ENCODE measurements at places on chromosomes 13 and 19.

- no peak overlapping the region for H3K27ac ChIP-seq
- H3K27me3 ChIP-seq: no peaks in the 10 kb centered on the region
- no peak for DNase-seq
- no peaks in the 10 kb centered on the region for H3K4me1 ChIP-seq
Observed at GRCh38 chr19:38411041-38411712, 8.3 kb downstream of the FAM98C start.

GRCh38 chr13:27128825-27129627 lies 42.6 kb downstream of the USP12 start:
- no peak for DNase-seq
- H3K27me3 ChIP-seq: no peaks in the 10 kb centered on the region
- H3K4me1 ChIP-seq: peaks cover 88% of the 10 kb centered on the region
- peak overlapping the region; percentile 12 for H3K4me3 ChIP-seq
- H3K36me3 ChIP-seq: peaks cover 62% of the 10 kb centered on the region

GRCh38 chr13:80001510-80001842 lies 339.4 kb downstream of the SPRY2 start:
- no peaks in the 10 kb centered on the region for H3K36me3 ChIP-seq
- no peak for DNase-seq
- no peak overlapping the region for H3K27ac ChIP-seq
- no peak overlapping the region for H3K4me3 ChIP-seq
- no peaks in the 10 kb centered on the region for H3K27me3 ChIP-seq

- H3K4me1 ChIP-seq: no peaks in the 10 kb centered on the region
- H3K27me3 ChIP-seq: peaks cover 27% of the 10 kb centered on the region
- DNase-seq: no peak
- no peak overlapping the region for H3K4me3 ChIP-seq
- no peaks in the 10 kb centered on the region for H3K36me3 ChIP-seq
Observed at GRCh38 chr13:47004540-47004939, 107.7 kb upstream of the HTR2A start.

DNA sequence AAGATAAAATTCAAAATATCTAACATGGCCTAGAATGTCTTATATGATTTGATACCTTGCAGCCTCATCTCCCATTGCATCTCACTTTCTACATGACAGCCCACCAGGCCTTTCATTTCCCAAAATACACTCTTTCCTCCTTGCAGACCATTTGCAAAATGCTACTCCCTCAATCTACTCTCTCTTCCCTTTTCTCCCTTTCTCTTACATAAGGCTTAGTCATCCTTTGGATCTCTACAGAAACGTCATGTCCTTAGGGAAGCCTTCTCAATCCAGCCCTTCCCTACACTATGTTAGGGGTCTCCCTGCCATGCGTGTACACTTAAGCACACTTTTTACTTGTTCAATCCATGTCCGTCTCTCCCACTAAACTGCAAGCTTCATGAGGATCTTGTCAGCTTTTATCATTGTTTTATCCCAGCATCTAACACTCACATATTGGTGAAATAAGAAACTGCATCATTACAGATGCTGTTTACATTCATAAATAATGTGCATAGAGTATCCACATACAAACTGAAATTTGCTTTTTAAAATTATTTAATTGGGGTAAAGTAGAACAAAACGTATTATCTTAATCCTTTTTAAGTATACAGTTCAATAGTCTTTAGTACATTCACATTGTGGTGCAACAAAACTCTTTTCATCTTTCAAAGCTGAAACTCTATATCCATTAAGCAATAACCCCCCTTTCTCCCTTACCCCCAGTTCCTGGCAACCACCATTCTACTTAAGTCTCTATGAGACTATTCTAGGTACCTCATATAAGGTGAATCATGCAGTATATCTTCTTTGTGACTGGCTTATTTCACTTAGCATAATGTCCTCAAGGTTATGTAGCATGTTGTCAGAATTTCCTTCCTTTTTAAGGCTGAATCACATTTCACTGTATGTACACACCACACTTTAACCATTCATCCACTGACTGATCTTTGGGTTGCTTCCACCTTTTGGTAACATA lies 11.5 kb upstream of the WBP4 start:
- peaks cover 44% of the 10 kb centered on the region for H3K4me1 ChIP-seq
- no peaks in the 10 kb centered on the region for H3K27me3 ChIP-seq
- no peak overlapping the region for H3K4me3 ChIP-seq
- no peak for DNase-seq
- H3K27ac ChIP-seq: peak overlapping the region; percentile 19

DNA sequence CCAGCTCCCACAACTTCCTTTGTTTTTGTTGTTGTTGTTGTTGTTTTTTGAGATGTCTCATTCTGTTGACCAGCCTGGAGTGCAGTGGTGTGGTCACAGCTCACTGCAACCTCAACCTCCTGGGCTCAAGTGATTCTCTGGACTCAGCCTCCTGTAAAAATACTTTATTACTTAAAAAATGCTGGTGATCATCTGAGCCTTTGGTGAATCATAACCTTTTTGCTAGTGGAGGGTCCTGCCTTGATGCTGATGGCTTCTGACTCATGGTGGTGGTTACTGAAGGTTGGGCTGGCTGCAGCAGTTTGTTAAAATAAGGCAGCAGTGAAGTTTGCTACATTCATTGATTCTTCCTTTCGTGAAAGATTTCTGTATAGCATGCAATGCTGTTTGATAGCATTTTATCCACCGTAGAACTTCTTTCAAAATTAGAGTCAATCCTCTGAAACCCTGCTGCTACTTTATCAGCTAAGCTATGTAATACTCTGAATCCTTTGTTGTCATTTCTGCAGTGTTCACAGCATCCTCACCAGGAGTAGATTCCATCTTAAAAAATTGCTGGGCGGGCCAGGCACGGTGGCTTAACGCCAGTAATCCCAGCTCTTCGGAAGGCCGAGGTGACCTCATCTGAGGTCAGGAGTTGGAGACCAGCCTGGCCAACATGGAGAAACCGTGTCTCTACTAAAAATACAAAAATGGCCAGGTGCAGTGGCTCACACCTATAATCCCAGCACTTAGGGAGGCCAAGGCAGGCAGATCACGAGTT lies 18.0 kb downstream of the ARHGAP35 start:
- H3K4me1 ChIP-seq: peaks cover 23% of the 10 kb centered on the region
- no peak for DNase-seq
- H3K36me3 ChIP-seq: peaks cover 9% of the 10 kb centered on the region
- no peak overlapping the region for H3K27ac ChIP-seq

DNA sequence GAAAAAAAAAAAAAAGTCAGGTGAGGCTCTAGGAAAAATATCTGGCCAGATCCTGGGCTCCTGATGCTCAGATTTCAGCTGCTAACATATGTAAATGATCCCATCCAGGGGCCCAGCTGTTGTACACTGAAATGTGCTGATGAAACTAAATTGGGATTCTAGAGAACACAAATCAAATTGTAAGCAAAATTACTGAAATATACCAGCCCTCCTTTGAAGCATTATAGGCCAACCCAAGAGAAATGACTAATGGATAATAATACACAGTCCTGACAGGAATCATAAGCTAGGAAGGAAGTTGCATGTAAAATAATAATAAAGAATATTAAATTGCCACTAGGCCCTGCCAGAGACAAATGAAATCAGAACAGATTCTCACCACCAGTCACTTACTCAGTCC lies 17.8 kb downstream of the KCTD12 start:
- peaks cover 25% of the 10 kb centered on the region for H3K27me3 ChIP-seq
- DNase-seq: no peak
- H3K4me1 ChIP-seq: no peaks in the 10 kb centered on the region
- no peak overlapping the region for H3K4me3 ChIP-seq
- H3K27ac ChIP-seq: no peak overlapping the region

DNA sequence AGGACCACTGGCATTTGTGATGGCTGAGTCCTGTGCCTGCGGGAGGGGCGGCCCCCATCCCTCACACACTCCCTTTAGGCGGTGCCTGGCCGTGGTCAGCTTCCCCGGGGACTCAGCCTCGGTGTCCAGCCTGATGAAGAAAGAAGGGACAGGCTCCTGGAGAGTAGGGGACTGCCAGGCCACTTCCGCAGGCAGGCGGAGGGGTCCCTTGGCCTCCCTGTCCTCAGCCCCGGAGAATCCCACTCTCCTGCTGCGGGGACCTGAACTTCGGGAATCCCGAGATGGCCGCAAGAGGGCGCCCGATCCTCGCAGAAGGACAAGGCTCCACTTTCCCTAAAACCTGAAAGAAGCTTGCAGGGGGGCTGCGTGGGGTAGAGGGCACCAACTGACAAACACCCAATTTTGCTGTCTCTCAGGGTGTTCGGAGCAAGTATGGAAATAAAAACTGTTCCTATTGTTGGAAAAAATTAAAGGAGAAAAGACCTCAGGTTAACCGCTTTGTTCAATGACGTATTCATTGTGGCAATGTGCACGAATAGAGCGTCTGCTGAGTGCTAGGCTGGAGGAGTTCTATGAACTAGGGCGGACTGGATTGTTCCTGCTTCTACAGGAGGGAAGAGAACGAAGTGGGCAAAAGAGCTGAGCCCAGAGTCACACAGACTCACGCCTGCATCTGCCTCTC lies 297.3 kb downstream of the ZNF536 start:
- no peak overlapping the region for H3K4me3 ChIP-seq
- no peaks in the 10 kb centered on the region for H3K36me3 ChIP-seq
- no peaks in the 10 kb centered on the region for H3K4me1 ChIP-seq

GRCh38 chr13:108494991-108495645 lies 134.3 kb upstream of the MYO16 start:
- H3K27ac ChIP-seq: no peak overlapping the region
- no peaks in the 10 kb centered on the region for H3K36me3 ChIP-seq
- DNase-seq: no peak
- H3K27me3 ChIP-seq: peaks cover 46% of the 10 kb centered on the region
- peak overlapping the region; percentile 75 for H3K4me3 ChIP-seq
- H3K4me1 ChIP-seq: peaks cover 13% of the 10 kb centered on the region

GRCh38 chr13:20666948-20667347 lies 36.6 kb upstream of the IL17D start:
- H3K4me1 ChIP-seq: no peaks in the 10 kb centered on the region
- H3K4me3 ChIP-seq: no peak overlapping the region
- H3K27ac ChIP-seq: no peak overlapping the region
- H3K27me3 ChIP-seq: no peaks in the 10 kb centered on the region

DNA sequence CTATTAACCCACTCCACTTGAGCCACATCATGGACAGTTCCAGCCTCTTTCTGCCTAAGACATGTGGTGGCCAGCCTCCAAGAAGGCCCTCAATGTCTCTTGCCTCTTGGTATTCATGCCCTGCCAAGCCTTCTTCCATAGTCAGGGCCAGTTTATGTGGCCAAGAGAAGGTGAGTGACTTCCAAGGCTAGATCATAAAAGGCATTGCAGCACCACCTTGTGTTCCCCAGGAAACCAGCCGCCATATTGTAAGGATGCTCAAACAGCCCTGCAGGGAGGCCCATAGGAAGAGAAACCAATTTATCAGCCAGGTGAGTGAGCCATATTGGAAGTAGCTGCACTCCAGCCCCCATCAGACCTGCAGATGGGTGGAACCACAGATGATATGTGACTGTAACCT lies 12.3 kb upstream of the DNMT1 start:
- no peak for DNase-seq
- no peak overlapping the region for H3K4me3 ChIP-seq
- H3K27me3 ChIP-seq: no peaks in the 10 kb centered on the region

GRCh38 chr13:100491164-100491842 lies 97.3 kb downstream of the GGACT start:
- no peaks in the 10 kb centered on the region for H3K36me3 ChIP-seq
- no peak for DNase-seq
- no peaks in the 10 kb centered on the region for H3K27me3 ChIP-seq

DNA sequence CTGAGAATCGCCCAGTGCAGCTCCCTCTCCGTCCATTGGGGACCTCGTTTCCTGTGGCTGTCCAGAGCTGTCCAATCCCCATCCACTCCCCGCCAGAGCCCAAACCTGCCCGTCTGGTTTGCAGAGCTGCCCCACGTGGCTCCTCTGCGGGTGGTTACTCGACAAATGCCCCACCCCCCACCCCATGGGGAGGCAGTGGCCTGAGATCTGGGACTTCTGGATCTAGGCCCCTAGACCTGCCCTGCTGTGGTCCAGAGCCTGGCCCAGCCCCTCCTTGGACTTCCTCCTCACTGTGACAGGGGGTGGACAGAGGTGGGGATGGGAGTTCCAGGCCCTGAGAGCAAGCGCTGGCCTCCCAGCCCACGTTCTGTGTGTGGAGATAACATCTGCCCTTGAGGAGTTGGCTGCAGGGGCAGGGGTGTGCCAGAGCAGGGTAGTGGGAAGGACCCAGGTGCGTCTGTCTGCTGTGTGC lies 29.1 kb downstream of the PAK4 start:
- DNase-seq: no peak
- H3K4me3 ChIP-seq: no peak overlapping the region
- no peaks in the 10 kb centered on the region for H3K27me3 ChIP-seq
- H3K4me1 ChIP-seq: peaks cover 25% of the 10 kb centered on the region
- no peak overlapping the region for H3K27ac ChIP-seq

GRCh38 chr19:16325161-16325527 lies 518 bp downstream of the KLF2 start:
- peak overlapping the region; percentile 59 for H3K4me3 ChIP-seq
- H3K27ac ChIP-seq: no peak overlapping the region
- H3K4me1 ChIP-seq: peaks cover 51% of the 10 kb centered on the region
- DNase-seq: peak; percentile 63
- H3K27me3 ChIP-seq: peaks cover 21% of the 10 kb centered on the region
- H3K36me3 ChIP-seq: peaks cover 6% of the 10 kb centered on the region

- DNase-seq: no peak
- H3K27me3 ChIP-seq: no peaks in the 10 kb centered on the region
- no peak overlapping the region for H3K4me3 ChIP-seq
- H3K27ac ChIP-seq: no peak overlapping the region
Observed at GRCh38 chr13:67355812-67356476, 125.8 kb upstream of the PCDH9 start.

DNA sequence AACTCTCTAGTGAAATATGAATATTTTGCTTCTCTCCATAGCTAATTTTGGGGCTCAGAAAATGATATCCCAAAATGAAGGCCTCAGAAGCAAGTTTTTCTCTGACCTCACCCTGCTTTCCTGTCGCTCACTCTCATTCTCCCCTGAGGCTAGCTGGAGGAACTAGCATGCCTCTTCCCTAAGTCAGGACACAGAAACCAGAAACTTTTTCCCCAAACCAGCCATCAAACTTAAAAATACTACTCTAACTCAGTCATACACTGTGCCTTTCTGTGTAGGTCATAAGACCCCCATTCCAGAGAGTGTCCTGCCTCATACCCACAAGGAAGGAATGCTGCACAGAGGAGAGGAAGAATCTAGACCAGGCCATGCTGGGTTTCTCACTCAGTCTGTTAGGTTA lies 329.6 kb downstream of the PCDH20 start:
- no peaks in the 10 kb centered on the region for H3K36me3 ChIP-seq
- no peak for DNase-seq
- H3K27me3 ChIP-seq: no peaks in the 10 kb centered on the region
- H3K4me1 ChIP-seq: no peaks in the 10 kb centered on the region
- no peak overlapping the region for H3K27ac ChIP-seq

GRCh38 chr13:72853000-72853399 lies 71.1 kb downstream of the PIBF1 start:
- no peak overlapping the region for H3K27ac ChIP-seq
- H3K4me1 ChIP-seq: peaks cover 1% of the 10 kb centered on the region

DNA sequence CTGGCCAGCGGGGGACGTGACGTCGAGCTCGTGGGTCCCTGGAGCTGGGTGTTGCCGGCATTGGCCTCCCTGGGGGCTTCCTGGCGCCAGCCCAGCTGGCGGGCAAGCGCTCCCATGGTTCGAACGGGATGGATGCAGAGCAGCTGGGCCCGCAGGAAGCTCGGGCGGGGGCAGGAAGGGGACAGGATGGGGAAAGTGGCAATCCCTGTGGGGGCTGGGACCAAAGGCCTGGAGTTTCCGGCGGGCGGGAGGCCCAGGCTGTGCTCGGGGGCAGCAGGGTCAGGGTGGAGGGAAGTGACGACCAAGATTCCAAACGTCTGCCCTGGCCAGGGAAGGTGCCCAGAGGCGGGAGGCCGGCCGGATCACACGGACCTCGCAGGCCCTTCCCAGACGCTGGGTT lies 19.3 kb downstream of the PALM start:
- H3K27me3 ChIP-seq: peaks cover 14% of the 10 kb centered on the region
- H3K4me1 ChIP-seq: no peaks in the 10 kb centered on the region
- H3K27ac ChIP-seq: no peak overlapping the region
- no peaks in the 10 kb centered on the region for H3K36me3 ChIP-seq
